ENCODE measurements at places on chromosomes 6 and 20. TPM values are rescaled to one million over a fixed set of nuclear protein-coding genes. Genes with fewer than 3 reads are reported as not detected.

- no peak for DNase-seq
These were observed 151.1 kb downstream of the TMEM242 start for GRCh38 chr6:157172231-157172701.

GRCh38 chr20:45495501-45495941 lies 19.9 kb downstream of the SPINT3 start:
- DNase-seq: no peak

DNA sequence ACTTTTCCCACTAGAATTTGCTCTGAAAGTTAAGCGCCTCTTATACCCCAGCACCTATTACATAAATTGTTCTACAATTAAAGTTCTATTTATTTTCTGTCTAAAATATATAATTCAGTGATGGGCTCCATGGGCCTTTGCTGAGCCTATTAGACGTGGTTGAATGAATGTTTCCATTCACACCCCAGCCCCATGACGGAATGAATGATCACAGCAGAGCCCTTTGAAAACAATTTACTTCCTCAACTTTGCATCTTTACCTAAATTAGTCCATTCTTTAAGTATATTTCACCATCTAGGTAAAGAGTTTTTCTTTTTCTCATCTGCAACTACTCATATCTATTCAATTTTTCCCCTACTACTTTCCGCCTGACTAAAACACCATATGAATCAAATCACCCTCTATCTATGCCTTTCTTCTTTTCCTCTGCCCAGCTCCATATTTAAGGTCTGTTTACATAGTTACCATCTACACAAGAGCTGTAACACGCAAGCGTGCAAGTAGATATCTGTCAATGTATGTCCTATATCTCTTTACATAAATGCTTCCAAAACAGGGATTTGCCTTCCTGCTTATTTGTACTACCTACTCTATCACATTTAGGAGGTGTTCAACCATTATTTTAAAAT lies 69.7 kb downstream of the ECT2L start:
- DNase-seq: no peak

- DNase-seq: no peak
These were observed 127.8 kb downstream of the LRRC1 start for GRCh38 chr6:53922539-53922981.

- no peak for DNase-seq
These were observed 12.7 kb downstream of the CGA start for GRCh38 chr6:87082160-87082721.

DNA sequence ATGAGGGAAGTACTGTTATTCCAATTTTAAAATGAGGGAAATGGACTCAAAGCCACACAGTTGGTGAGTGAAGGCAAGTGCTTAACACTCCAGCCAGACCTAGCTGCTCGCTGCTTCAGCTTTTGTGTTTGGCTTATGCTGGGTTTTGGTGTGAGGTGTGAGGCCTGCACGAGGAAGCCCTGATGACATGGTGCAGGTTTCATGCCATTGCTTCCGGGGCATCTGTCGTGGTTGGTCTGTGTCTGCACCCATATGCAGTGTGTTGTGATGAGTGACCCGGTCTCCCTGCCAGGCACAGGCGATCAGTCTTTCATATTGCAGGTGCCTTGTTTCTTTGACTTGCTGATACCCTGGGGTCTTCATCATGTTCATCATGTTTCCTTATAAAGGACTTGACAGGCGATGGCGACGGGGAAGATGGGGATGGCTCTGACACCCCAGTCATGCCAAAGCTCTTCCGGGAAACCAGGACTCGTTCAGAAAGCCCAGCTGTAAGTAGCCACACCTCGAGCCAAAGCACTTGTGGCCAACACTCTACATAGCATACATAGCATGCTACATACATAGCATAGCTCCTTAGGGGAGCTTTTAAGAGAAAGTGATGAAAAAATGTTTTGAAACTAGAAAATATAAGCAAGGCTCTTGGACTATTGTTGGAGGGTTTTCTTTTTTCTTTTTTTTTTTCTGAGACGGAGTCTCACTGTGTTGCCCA lies 22.3 kb downstream of the DNMT3B start:
- no peak for DNase-seq

Gene SAMD3
- 2.0 TPM for polyA plus RNA-seq

Gene LRRC73
- 0.88 TPM for polyA plus RNA-seq

Measured in right lung (tissue), 10 donors.